RPMI7951 (cell line): ENCODE measurements at places on chromosomes 12 and 14. TPM values are rescaled to one million over a fixed set of nuclear protein-coding genes. Genes with fewer than 3 reads are reported as not detected.
A peak's percentile ranks its signal among the peaks of the same experiment; 100 is the strongest.

The PAX9 gene
- not detected in 2 replicates for total RNA-seq

The KLRK1 gene
- not detected in 2 replicates for total RNA-seq

The SLC6A13 gene
- total RNA-seq, result 0.36 TPM in 1 of 2 replicates, not detected in the other

The NXPH4 gene
- total RNA-seq, result 1.7 and 4.1 TPM in 2 replicates

The NFE2 gene
- 0.39 and 0.48 TPM in 2 replicates for total RNA-seq

DNA sequence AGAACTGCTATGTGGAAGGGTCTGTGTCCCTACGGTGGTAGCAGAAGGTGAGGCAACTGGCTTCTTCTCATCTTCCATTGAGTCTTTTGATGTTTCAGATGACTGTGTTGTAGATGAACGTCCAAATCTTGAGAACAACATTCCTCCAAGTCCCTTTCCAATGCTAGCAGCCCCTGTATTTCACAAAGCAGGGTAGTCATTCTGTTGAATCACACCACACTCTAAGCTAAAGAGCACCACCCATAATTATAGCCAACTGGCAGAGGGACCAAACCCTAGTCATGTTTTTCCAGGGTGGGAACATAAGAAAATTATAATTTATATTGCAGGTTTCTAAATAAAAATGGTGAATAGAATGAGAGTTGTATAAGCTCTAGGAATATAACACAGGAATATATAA is 98.7 kb downstream of the DDHD1 start:
- peak; percentile 3 for DNase-seq

DNA sequence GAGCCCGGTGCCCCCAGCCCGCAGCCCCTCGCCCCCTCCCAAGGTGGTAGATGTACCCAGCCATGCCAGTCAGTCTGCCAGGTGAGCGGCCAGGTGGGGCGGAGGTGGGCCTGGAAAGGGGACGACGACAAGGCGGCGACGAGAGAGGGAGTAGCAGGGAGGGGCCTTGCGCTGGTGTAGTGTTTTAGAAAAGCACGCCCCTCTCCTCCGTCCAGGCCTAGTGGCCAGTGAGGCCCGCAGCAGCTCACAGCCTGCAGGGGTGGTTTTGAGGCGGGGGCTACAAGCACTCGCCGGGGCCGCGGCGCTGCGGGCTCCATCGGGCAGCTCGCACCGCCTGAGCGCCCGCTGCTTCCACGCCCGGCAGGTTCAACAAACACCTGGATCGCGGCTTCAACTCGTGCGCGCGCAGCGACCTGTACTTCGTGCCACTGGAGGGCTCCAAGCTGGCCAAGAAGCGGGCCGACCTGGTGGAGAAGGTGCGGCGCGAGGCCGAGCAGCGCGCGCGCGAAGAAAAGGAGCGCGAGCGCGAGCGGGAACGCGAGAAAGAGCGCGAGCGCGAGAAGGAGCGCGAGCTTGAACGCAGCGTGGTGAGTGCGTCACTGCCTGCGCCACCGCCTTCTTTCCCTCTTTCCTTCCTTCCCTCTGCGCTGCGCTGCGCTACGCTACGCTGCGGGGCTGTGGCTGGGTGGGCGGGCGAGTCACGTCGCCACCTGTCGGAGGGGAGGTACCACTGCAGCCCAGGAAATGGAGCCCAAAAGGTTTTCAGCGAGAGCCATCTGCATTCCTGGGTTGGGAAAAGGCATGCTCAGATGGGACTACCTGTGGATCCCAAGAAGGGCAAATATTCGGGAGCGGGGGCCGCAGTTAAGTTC is 5.9 kb upstream of the RNU7-1 start:
- peak; percentile 91 for DNase-seq

GRCh38 chr14:95662376-95663186 is 23.6 kb upstream of the TCL1B start:
- DNase-seq, result peak; percentile 19

- no peak for DNase-seq
Measured at GRCh38 chr12:70635755-70636154, 1.5 kb downstream of the PTPRB start.

GRCh38 chr14:53703457-53703856 is 253.2 kb downstream of the BMP4 start:
- DNase-seq, result no peak

- peak; percentile 35 for DNase-seq
Measured at GRCh38 chr14:69288011-69288771, 28.2 kb downstream of the GALNT16 start.

DNA sequence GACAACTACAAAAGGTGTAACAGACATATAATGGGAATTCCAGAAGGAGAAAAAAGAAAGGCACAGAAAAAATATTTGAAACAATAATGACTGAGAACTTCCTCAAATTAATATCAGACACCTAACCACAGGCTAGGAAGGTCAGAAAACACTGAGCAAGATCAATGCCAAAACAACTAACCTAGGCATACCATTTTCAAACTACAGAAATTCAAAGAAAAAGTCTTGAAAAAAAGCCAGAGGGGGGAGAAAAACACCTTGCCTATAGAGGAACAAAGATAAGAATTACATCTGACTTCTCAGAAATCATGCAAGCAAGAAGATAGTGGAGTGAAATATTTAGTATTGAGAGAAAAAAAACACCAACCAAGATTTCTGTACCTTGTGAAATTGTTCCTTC is 77.8 kb downstream of the RIN3 start:
- no peak for DNase-seq

DNA sequence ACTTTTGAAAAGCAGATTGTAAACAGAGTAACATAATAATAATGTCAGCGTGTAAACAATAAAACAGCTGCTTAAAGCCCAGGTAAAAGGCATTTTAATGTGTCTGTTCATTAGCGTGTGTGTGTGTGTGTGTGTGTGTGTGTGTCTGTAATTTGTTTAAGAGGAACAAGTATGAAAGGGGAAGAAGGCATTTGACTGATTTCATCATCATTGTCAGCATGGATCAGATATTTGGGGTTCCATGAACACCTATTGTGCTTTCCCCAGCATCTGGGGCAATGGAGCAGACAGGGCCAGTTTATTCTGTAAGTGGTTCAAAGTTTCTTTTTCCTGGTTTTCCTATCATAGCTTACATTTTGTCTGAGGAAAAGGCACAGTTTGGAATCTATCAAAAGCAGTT is 28.9 kb downstream of the SLC25A21 start:
- DNase-seq, result no peak

GRCh38 chr12:88241862-88242570 is 99.9 kb downstream of the TMTC3 start:
- DNase-seq, result peak; percentile 95

DNA sequence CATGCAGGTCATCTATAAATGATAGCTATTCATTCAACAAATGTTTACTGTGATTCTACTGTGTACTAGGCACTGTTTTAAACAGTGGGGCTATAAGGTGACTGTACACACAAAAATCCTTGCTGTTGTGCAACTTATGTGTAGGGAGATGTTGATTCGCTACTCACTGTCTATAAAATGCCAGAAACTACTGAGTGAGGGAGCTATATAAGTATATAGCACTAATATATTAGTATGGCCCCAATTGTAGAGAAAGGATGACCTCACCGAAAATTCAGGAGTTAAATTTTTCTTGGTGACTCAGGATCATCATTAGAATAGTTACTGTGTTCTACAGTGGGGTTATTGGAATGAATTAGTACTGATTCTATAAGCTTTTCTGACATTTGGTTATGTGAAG is 117.4 kb downstream of the TGFB3 start:
- DNase-seq, result peak; percentile 36

- no peak for DNase-seq
Measured at GRCh38 chr12:90770861-90771260, 184.1 kb downstream of the CCER1 start.

- DNase-seq, result no peak
Measured at GRCh38 chr12:67449591-67450052, 180.5 kb downstream of the CAND1 start.
